ENCODE measurements at places on chromosomes 6 and 20.

DNA sequence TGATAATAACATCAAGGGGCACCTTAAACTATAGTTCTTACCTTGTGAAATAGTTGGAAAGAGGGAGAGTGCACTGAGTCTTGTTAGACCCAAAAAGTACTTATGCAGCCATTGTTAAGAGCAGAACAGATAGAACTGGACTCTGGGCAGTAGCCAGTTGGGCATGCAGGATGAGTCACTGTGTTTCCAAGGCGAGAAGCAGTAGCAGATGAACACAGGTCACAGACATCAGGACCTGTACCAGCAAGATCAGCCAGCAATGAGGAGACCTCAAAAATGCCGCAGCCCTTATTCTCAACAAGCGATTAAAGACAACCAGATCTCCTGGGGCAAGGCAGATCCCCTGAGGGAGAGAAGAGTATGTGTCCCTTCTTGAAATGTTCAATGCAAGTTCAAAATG lies 79.0 kb downstream of the SAMD3 start:
- DNase-seq, result peak; percentile 72

GRCh38 chr6:166398348-166398747 lies 15.6 kb upstream of the MPC1 start:
- no peak for DNase-seq

- no peak for DNase-seq
These were observed 135.1 kb downstream of the SAMD5 start for GRCh38 chr6:147643341-147644200.

GRCh38 chr20:54590856-54591255 lies 115.5 kb downstream of the DOK5 start:
- no peak for DNase-seq

DNA sequence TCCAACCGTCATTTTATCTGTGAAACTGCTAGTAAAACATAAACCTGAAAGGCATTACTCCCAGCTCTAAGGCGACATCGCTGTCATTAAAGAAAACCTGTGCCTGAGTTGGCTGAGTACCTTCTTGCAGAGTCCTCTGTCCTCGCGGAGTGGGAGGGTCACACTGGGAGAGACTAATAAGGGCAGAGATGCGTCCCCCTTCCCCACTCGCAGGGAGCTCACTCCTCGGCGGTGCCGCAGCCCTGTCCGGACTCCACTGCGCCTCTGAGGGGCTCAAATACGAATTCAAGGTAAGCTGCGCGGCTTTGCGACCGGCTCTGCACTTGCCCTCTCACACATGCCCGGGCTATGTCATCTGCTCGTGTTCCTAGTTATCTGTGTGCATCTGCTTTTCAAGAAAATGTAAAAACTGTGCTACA lies at the start of gene COL19A1:
Gene COL19A1 (plus strand): TSS at position 206 of the 419 bp plus-strand sequence. CDS start 13,012 bp downstream, outside the sequence.
- no peak for DNase-seq

- peak; percentile 20 for DNase-seq
These were observed 72.3 kb downstream of the FARS2 start for GRCh38 chr6:5333658-5334057.

DNA sequence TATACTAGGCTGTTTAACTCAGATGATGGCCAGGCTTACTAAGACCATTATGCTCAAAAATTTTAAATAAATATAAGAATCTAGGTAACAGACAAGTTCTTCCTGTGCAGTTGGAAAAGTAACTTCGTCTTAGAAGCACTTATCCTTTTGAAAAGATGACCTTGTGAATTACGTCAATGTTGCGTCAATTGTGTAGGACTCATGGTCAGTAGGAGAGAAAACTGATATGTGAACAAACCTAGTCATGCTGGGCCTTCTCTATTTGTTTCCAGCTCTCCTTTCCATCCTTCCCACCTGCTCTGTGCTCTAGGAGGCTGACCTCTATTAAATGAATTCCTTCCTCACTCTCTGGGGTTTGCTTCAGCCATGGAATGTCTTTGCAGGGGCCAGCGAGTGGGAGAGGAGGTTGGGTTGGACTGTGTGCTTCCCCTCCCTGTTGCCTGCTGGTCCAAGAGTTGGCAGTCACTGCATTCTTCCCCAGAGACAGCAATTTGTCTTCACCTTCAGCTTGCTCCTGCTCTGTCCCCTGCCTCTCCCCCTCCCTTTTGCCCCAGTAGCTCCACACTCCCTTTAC lies 128.0 kb upstream of the TNFAIP3 start:
- no peak for DNase-seq

GRCh38 chr6:17589406-17590096 lies 10.6 kb upstream of the FAM8A1 start:
- DNase-seq, result peak; percentile 91

- no peak for DNase-seq
These were observed 159.3 kb downstream of the CD83 start for GRCh38 chr6:14276667-14277404.

All from renal cortical epithelial cell (primary cell).